SJCRH30 (cell line): ENCODE measurements at places on chromosomes 2 and 18.

DNA sequence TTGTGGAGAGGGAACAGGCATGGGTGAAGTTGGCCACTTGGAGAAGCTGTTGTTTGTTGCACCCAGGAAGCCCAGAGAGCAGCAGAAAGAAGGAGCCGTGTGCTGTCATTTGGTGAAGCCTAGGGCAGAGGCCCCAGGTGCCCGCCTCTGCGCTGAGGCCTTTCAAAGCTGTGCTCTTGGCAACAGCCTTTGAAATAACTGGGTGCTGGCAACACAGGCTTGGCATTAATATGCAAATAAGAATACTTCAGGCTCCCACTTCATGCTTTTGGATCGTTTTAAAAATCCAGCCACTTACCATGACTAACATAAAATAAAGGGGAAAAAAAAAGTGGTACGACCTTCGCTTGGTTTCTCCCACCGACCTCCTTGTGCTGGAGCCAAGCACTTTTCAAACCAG, 41.1 kb downstream of the DHRS9 start:
- no peak for DNase-seq

DNA sequence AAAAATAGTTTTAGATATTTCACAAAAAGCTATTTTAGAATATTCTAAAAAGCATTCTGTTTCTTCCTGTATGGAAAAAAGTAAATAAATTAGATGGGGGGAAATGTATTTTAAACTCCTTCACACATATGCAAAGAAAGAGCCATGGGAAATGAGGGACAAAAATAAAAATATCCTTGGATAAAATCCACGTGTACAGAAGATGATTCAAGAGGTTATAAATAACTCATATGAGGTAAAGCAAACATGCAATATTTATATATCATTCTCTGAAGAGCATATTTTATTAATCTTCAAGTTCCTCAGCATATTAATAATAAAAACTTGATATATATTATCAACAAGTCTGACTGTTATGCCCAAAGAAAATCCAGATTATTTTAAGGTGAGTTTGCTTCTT, 8.8 kb upstream of the GFPT1 start:
- DNase-seq: no peak

DNA sequence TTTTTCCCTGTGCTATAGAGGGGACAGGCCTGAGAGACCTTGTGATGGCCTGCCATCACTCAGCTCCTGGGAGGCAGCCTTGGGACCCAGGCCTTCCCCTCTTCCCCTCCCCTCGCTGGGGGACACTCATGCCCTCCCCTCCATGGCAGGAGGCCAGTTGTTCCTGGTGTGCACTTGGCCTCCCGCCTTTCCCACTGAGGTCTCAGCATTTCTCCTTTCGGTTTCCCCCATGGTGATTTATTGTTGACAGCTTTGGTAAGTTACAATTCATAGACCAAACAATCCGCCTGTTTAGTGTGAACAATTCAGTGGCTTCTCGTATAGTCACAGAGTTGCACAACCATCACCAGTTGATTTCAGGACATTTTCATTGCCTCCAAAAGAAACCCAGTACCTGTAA, 10.2 kb upstream of the CNDP1 start:
- no peak for DNase-seq

DNA sequence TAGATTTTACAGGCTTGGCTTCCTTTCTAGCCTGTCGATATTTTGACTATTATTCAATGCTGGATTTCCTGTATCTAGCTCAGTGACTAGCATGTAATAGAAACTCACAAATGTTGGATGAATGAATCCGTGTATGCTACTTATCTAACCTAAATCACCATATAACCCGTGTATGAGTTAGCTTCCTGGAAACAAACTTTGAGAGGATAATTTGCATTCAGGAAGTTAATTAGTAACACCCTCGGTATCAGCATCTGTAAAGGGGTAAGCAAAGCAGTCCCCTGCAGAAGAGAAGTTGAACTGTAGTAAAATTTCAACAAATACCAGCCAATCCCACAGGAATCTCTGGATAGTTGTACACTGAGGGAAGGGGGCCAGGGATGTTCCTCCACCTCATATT, 269.4 kb upstream of the LRATD1 start:
- no peak for DNase-seq

GRCh38 chr2:112787729-112788393, 3.6 kb upstream of the IL1A start:
- no peak for DNase-seq

- DNase-seq: no peak
Measured at GRCh38 chr2:17821535-17822444, 5.5 kb downstream of the MSGN1 start.

DNA sequence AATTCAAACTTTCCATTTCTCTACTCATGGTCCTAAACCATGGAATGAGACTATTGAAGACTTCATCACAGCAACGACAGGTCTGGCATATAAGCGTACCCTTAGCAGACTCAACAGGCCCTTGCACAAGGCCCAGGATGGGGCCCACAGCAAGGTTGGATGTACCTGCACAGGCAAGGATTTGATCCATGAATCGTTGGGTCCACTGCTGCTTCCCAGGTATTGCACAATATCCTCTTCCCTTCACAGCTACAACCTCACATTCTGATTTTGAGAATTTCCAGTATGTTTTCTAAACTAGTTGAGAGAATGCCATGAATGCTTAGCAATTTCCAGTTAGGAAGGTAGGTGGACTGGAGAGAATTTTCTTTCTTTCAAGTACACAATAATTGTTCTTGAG, 515.8 kb downstream of the SUCLG1 start:
- DNase-seq: no peak

- no peak for DNase-seq
Measured at GRCh38 chr2:148999451-148999921, 39.0 kb upstream of the LYPD6B start.

DNA sequence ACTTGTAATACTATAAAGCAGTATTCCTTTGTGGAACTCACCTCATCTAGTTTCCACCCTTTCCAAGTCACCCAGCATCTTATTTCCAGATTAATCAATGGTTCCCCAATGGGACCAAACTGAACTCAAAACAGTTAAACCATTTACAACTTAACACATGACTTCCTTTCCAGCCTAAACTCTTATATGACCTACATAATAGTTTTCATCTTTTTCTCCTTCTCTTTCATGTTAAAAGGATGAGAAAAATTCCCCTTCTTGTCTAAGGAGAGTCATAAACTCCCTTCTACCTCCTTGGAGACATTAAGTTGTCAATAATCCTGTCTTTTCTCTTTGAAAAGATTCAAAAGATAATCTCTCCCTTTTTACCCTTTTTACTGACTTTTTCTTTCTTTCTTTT, 6.7 kb downstream of the PPP3R1 start:
- DNase-seq: no peak

DNA sequence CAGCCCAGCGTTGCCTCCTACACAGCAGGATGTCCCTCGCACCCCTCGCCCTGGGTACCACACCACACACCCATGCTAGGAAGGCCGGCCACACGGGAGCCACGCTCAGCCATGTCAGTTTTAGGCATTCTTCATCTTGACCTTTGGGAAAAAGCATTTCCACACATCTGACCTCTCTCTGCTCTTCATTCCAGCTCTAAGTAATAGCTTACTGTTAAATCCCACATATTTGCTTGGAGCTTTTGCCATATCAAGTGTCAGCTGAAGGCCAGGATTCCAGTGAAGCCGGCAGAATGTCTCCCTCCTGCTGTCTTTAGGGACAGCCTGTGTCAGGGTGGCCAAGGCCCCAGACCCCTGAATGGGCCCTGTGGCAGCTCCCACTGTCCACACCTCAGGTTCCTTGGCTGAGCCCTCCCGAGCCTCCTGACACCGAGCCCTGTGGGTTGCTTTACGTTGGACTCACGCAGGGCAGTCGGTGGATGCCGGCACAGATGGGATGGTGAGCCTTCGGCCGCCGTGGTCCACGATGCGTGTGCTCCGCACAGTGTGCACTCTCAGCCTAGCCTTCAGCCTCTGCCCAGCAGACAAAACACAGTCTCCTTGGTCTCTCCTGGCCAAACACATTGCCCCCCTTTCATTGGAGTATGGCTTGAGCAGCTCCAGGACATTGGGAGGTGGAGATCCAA, 202.0 kb downstream of the SEPTIN10 start:
- DNase-seq: no peak

DNA sequence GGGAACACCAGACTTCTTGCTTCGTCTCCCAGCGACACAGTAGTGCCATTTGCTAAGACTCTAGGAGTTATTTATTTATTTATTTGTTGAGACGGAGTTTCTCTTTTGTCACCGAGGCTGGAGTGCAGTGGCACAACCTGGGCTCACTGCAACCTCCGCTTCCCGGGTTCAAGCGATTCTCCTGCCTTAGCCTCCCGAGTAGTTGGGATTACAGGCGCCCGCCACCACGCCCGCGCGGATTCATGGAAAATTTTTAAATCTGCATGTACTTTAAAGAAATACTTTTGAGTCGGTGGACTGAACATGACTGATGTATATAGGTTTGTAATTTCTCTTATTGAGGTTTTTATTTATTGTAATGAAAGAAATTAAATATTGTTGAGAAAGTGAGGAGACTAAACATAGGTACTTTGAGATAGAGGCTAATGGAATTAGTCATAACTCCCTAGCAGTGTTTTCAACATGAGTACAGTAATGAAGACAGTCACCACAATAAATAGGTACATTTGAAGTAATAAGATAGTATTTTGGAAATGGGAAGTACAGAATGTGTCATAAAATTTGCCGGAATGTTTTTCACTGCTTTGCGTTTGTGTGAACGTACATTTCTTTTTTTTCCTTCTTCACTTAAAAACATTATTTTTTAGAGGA, 983 bp downstream of the MTX2 start:
- DNase-seq: no peak

DNA sequence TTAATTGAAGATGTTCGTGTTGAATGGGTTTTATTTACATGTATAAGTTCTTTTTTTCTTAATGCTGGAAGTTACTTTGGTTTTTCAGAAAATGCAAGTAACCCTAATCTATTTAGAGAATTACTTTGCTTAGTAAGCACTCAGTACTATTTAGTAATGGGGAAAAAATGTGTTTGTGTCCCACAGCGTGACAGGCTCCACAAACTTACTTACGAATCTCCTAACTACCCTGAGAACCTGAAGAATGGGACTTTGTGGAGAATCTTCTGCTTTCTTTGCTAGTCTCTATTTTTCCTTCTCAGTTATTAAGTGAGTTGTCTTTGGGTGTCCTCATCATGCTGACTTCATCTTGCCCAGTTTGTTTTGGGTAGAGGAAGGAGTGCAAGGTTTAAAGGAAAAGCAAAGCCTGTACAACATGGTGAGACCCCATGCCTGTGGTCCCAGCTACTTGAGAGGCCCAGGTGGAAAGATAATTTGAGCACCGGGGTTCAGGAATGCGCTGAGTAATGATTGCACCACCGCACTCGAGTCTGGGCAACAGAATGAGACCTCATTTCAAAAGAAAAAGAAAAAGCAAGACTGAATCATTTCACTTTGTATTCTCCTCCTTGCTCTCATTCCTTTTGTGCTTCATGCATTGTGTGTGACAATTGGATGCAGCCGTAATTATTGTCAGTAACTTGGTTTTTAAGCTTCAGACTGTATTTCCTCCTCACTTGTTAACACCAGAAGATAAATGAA, 10.2 kb downstream of the NEDD4L start:
- no peak for DNase-seq

- DNase-seq: no peak
Measured at GRCh38 chr2:211755187-211755586, 783.4 kb downstream of the ERBB4 start.

DNA sequence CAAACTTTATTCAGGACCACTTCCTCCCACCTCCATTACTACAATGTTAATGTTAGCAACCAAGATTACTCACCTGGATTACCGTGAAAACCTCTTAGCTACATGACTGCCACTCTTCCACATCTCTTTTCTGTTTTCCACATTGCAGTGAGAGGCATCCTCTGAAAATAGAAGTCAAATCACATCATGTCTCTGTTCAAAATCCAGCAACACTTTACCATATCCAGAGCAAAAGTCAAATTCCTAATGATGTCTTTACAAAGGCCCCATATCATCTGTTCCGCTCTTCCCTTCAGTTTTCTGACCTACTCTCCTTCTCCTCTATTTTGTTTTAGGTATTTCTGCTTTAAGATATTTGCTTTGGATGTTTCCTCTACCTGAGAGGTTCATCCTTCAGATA, 37.5 kb upstream of the DSG1 start:
- DNase-seq: no peak
